Activated CD4-positive, alpha-beta T cell treated with anti-CD3 and anti-CD28 coated beads for 24 hours (primary cell): ENCODE measurements at places on chromosomes 1 and 21.

- DNase-seq, result no peak
Measured at GRCh38 chr21:45281411-45282282, 6.0 kb downstream of the POFUT2 start.

GRCh38 chr1:65009724-65010420, 43.5 kb upstream of the JAK1 start:
- DNase-seq, result no peak

- no peak for DNase-seq
Measured at GRCh38 chr1:109161858-109162606, 48.1 kb downstream of the ELAPOR1 start.

- DNase-seq, result no peak
Measured at GRCh38 chr1:56073614-56074006, 505.8 kb downstream of the PLPP3 start.

GRCh38 chr1:33140153-33141149, 41.4 kb downstream of the TRIM62 start:
- DNase-seq, result no peak
